Body of pancreas (tissue), 4 donors: ENCODE measurements at places on chromosomes 4 and X. TPM values are rescaled to one million over a fixed set of nuclear protein-coding genes. Genes with fewer than 3 reads are reported as not detected.

ETDB gene
- not detected for total RNA-seq

GBA3 gene
- total RNA-seq: not detected

QRFPR gene
- total RNA-seq: not detected

RAB40A gene
- 0.52 TPM for total RNA-seq

TCEAL7 gene
- total RNA-seq: 0.99 TPM

DNA sequence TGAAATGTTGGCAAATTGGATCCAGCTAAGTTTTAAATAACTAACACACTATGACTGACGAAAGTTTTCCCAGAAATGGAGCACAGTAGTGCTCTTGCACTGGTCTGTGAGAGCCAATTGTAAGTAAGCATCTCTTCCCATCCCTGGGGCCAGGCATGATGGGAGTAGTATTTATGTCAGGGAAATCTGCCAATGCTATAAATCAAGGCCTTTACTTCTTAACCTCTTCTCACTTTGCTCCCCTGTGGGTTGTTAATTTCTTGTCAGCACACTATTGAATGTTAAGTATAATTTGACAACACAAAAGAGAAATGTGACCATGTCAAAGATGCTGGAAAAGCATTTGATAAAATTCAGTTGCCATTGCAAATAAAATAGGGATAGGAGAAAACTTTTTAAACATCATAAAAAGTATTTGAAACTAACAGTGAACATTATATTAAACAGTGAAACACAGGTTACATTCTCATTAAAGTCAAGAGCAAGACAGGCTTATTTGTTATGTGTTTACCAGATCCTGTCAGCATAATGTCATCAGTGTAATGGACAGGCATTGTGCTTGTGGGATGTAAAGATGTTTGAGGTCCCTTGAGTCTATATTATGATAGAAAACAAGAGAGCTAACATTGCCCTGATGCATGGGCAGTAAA is 5.0 kb downstream of the F8A1 start:
- H3K4me3 ChIP-seq: no peak overlapping the region
- no peaks in the 10 kb centered on the region for H3K27me3 ChIP-seq
- H3K27ac ChIP-seq: no peak overlapping the region
- no peaks in the 10 kb centered on the region for H3K4me1 ChIP-seq
- DNase-seq: no peak

- no peak overlapping the region for H3K27ac ChIP-seq
- no peak overlapping the region for H3K4me3 ChIP-seq
These were observed 64.3 kb downstream of the TIGD2 start for GRCh38 chr4:89175611-89176010.

- no peaks in the 10 kb centered on the region for H3K27me3 ChIP-seq
- H3K4me3 ChIP-seq: no peak overlapping the region
- peak overlapping the region; percentile 47 for H3K27ac ChIP-seq
- H3K36me3 ChIP-seq: no peaks in the 10 kb centered on the region
- DNase-seq: peak; percentile 16
- no peaks in the 10 kb centered on the region for H3K4me1 ChIP-seq
These were observed 373.6 kb downstream of the MID1IP1 start for GRCh38 chrX:39174772-39175417.

GRCh38 chr4:55018521-55018920 is 106.9 kb downstream of the KDR start:
- no peak overlapping the region for H3K4me3 ChIP-seq
- H3K27me3 ChIP-seq: no peaks in the 10 kb centered on the region
- DNase-seq: no peak
- H3K27ac ChIP-seq: no peak overlapping the region

DNA sequence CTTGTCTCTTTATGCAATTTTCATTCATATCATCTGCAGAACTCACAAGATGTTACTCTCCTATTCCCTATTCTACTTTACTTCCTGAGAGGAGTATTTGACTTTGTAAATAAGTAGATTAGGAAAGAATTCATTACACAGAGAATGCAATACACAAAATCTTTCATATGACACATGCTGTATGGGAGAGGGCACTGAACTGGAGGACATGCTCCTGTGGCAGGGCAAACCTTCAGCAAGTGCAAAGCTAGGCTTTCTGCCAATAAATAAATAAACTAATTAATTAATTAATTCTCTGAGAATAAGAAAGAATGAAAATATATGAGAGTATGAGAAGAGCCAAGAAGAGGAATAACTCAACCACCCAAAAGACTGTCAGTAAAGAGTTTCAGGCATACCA is 33.9 kb downstream of the THAP9 start:
- no peak for DNase-seq
- H3K4me1 ChIP-seq: no peaks in the 10 kb centered on the region

DNA sequence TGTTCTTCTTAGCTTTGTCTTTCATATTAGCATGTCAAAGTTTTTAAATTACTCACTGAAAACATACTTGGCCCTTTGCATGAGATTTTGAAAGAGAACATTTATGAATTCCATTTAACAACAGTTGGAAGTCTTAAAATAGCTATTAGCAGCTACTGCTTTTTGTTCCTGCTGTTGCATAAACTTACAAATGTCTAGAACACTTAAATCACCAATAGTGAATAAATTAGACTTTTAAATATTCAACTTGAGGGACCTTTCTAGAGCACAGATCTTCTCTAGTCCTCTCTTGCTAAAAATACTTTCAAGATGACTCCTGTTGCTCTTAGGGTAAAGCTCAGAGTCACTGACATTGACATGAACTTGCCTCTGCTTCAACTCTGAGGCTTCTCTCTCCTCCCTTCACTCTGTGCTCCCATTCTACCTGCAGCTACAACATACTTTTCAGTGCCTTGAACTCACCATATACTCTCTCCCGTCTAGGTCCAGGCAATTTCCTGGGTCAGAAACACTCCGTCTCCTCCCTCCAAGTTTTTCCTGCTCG is 15.8 kb upstream of the TXK start:
- H3K4me1 ChIP-seq: no peaks in the 10 kb centered on the region
- no peak for DNase-seq
- H3K4me3 ChIP-seq: no peak overlapping the region
- H3K27me3 ChIP-seq: no peaks in the 10 kb centered on the region
- no peaks in the 10 kb centered on the region for H3K36me3 ChIP-seq

- H3K27me3 ChIP-seq: no peaks in the 10 kb centered on the region
- H3K27ac ChIP-seq: no peak overlapping the region
- no peaks in the 10 kb centered on the region for H3K4me1 ChIP-seq
- no peak overlapping the region for H3K4me3 ChIP-seq
- no peaks in the 10 kb centered on the region for H3K36me3 ChIP-seq
- peak; percentile 54 for DNase-seq
These were observed 21.8 kb downstream of the FHL1 start for GRCh38 chrX:136168929-136169735.

- H3K27ac ChIP-seq: no peak overlapping the region
- no peaks in the 10 kb centered on the region for H3K36me3 ChIP-seq
- no peaks in the 10 kb centered on the region for H3K4me1 ChIP-seq
- H3K4me3 ChIP-seq: no peak overlapping the region
These were observed 372.1 kb downstream of the BMPR1B start for GRCh38 chr4:95129821-95130311.

- no peaks in the 10 kb centered on the region for H3K36me3 ChIP-seq
- peaks cover 6% of the 10 kb centered on the region for H3K4me1 ChIP-seq
- H3K27me3 ChIP-seq: no peaks in the 10 kb centered on the region
- H3K27ac ChIP-seq: no peak overlapping the region
- no peak for DNase-seq
These were observed 189.7 kb downstream of the TSPAN5 start for GRCh38 chr4:98468709-98469108.

DNA sequence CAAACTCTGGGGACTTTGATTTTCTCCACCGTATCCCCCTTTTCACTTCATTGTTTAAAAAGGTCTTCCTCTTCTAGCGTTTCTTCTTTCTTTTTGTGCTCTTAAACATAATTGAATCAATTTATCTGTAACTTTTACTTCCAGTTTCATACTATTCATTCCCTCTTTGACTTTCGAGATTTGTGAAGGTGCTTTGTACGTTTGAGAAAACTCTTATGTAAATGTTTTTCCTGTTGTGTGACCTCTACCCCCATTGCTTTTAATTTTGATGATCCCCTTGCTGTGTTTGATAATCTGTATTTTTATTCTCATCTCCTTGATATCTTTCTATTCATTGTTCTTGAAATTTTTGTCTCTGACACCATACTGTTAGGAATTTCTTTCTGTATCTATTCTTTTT is 4.8 kb downstream of the USP38 start:
- H3K4me1 ChIP-seq: peaks cover 36% of the 10 kb centered on the region
- H3K36me3 ChIP-seq: peaks cover 3% of the 10 kb centered on the region
- no peak overlapping the region for H3K4me3 ChIP-seq

DNA sequence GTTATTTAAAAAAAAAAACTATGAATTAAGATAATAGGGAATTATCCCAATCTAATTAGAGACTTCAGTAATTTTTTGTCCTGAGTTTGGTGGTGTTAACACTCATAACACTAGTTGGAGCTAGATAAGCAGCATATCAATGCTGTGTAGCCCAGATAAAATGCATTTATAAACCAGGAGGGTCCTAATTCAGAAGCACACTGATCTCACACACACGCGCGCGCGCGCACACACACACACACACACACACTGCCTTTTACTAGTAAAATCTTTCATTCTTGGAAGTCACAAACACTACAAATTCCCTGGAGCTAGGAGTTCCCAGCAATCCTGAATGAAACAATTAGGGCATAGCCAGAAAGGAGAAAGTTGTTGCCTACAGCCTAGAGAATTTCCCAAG is 3.2 kb downstream of the UNC5C start:
- no peaks in the 10 kb centered on the region for H3K27me3 ChIP-seq
- H3K4me1 ChIP-seq: peaks cover 23% of the 10 kb centered on the region
- H3K36me3 ChIP-seq: no peaks in the 10 kb centered on the region
- no peak overlapping the region for H3K4me3 ChIP-seq
- H3K27ac ChIP-seq: no peak overlapping the region
- no peak for DNase-seq

- DNase-seq: peak; percentile 24
- no peak overlapping the region for H3K27ac ChIP-seq
- H3K4me3 ChIP-seq: no peak overlapping the region
- H3K36me3 ChIP-seq: no peaks in the 10 kb centered on the region
These were observed 648.7 kb upstream of the DIPK2B start for GRCh38 chrX:45849261-45849862.

DNA sequence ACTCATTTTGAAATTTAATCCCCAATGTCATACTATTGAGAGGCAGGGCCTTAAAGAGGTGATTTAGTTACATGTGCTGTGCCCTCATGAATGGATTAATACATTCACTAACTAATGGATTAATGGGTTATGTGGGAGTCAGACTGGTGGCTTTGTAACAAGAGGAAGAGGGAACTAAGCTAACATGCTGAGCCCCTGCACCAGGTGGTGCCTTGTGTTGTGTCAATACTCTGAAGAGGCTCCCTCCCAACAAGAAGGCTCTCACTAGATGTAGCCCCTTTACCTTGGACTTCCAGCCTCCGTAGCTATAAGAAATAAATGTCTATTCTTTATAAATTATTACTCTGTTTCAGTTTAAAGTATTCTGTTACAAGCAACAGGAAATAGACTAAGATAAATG is 411.9 kb upstream of the EMCN start:
- H3K27me3 ChIP-seq: no peaks in the 10 kb centered on the region
- no peak for DNase-seq
- H3K36me3 ChIP-seq: no peaks in the 10 kb centered on the region
- H3K27ac ChIP-seq: no peak overlapping the region
- no peak overlapping the region for H3K4me3 ChIP-seq

GRCh38 chr4:56909086-56909894 is 1.6 kb downstream of the REST start:
- peak; percentile 32 for DNase-seq
- H3K36me3 ChIP-seq: no peaks in the 10 kb centered on the region
- H3K4me1 ChIP-seq: peaks cover 49% of the 10 kb centered on the region
- H3K4me3 ChIP-seq: peak overlapping the region; percentile 55
- no peaks in the 10 kb centered on the region for H3K27me3 ChIP-seq
- H3K27ac ChIP-seq: peak overlapping the region; percentile 97

GRCh38 chr4:108483079-108483478 is 137.3 kb upstream of the RPL34 start:
- DNase-seq: no peak
- no peak overlapping the region for H3K27ac ChIP-seq
- no peaks in the 10 kb centered on the region for H3K36me3 ChIP-seq
- H3K4me3 ChIP-seq: no peak overlapping the region
- no peaks in the 10 kb centered on the region for H3K27me3 ChIP-seq
- no peaks in the 10 kb centered on the region for H3K4me1 ChIP-seq

DNA sequence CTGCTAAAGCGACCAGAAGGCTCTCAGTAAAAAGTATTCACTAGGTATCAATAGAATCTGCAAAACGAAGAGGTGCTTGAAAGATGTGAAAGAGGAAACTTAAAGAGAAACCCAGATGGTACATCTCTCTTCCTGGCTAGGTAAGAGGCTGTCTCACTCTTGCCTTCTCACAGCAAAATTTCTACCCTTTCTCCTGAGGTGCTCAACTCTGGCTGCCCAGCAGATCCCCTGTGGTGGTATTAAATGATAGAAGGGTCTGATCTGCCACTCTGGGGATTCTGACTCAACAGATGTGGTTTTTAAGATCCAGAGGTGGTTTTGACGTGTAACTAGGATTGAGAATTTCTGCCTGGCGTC is 14.9 kb upstream of the TSPAN5 start:
- no peaks in the 10 kb centered on the region for H3K27me3 ChIP-seq
- H3K27ac ChIP-seq: no peak overlapping the region
- no peak for DNase-seq
- H3K36me3 ChIP-seq: no peaks in the 10 kb centered on the region
- H3K4me1 ChIP-seq: no peaks in the 10 kb centered on the region
- H3K4me3 ChIP-seq: no peak overlapping the region

DNA sequence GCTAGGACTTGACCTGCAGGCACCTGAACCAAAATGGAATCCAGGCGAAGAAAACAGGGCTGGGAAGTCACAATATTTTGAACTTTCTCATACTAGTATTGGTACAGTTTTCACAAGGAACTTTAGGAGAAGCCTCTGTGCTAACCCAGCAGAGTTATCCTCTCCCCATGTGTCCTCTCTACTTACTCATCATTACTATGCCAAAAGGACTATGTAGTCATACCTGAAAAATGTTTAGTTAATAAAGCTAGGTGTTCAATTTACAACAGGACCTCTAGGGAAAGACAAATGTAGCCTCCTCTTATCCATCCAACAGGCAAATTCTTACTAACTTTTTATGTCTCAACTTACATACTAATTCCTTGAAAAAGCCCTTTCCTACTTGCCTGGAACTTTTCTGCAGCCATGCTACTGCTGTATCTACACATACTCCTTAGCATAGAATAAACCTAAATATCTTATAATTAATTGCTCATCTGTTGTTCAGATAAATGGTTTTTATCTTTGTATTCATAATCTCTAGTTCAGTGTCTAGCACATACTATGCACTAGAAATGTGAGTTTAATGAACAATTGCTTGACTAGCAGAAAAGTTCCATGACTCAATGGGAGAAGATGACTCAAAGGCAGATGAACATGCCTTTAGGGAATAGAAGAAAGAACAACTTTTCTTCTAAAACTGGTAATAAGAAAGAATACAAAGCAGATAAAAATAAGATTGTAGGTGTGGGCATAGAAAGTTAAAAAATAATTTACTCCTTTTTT is 215.5 kb upstream of the VEGFC start:
- no peak overlapping the region for H3K27ac ChIP-seq
- no peak for DNase-seq
- no peaks in the 10 kb centered on the region for H3K4me1 ChIP-seq
- no peak overlapping the region for H3K4me3 ChIP-seq
- no peaks in the 10 kb centered on the region for H3K36me3 ChIP-seq
- no peaks in the 10 kb centered on the region for H3K27me3 ChIP-seq
